ENCODE measurements at places on chromosomes 12 and 14. TPM values are rescaled to one million over a fixed set of nuclear protein-coding genes. Genes with fewer than 3 reads are reported as not detected.
A peak's percentile ranks its signal among the peaks of the same experiment; 100 is the strongest.

- no peak for DNase-seq
These were observed 35.5 kb upstream of the SOCS2 start for GRCh38 chr12:93536766-93537488.

- peak; percentile 92 for DNase-seq
These were observed at the start of gene RDH5 for GRCh38 chr12:55720071-55720564. TSS of gene RDH5 (plus strand) at chr12:55720393. CDS start at chr12:55721185, 792 bp downstream.

GRCh38 chr12:34205401-34205800, 183.1 kb downstream of the ALG10 start:
- no peak for DNase-seq

- no peak for DNase-seq
These were observed 157.6 kb downstream of the PAH start for GRCh38 chr12:102759466-102759865.

DNA sequence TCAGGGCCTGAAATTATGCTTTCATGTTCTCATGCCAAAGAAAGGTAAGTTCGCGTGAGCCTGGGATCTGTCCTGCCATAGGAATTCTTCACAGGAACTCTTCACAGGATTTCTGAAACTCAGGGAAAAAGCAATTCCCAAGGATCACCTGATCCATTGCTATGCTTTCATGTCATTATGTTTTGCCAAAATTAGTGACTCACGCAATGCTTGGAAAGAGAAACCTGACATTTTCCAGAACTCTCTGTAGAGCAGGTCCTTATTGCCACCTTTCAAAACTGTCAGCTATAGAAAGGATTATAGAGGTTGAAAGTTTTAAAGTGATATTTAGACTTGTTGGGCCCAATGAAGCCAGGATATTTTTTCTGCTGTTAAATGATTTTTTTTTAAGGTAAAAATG, 6.3 kb upstream of the KCNJ8 start:
- no peak for DNase-seq

Gene DDN
- 0.06 TPM for total RNA-seq

Gene SDR9C7
- total RNA-seq, result not detected

Gene IFNG
- total RNA-seq, result 0.66 TPM
